ENCODE measurements at places on chromosomes 12 and 14.

GRCh38 chr12:2439332-2440100 lies 355.3 kb upstream of the FKBP4 start:
- DNase-seq, result no peak

DNA sequence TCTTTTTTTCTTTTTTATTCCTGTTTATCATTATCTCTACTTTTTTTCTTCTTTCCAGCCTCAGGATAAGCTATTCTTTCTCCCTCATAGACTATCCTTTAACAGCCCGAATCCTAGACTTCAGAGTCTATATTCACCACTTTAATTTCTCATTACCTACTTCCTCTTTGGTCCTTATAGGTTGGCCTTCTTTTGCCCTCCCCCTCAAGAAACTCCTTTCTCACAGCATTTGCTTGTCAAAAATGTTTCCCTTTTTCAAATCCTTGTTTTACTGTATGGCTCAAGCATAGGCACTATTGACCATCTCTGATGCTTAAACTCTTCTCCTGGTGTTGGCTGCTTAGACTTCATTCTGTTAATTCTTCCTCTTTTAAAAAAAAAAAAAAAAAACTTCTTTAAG lies 52.5 kb downstream of the KIAA0586 start:
- DNase-seq, result no peak

DNA sequence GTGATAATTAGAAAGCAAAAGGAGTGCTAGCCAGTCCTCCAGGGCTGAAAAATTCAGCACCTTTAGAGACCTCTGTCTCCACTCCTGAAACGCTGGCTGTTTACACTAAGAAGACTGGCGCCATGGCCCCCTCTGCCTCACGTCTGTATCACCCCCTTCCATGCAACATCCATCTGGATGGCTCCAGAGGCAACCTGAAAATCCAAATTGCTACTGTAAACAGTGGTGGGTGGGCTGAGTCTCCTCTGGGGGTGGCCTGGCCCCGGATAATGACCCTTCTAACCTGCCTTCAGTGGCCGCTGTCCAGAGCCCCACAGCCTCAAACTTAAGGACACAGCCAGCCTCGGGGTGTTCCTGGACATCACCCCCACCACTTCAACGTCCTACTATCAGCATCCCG lies 1.4 kb downstream of the PRKD1 start:
- no peak for DNase-seq

- no peak for DNase-seq
Observed at GRCh38 chr12:93883436-93884154, 206.4 kb downstream of the CRADD start.

- DNase-seq, result no peak
Observed at GRCh38 chr14:58801086-58801485, 163.3 kb downstream of the DACT1 start.

DNA sequence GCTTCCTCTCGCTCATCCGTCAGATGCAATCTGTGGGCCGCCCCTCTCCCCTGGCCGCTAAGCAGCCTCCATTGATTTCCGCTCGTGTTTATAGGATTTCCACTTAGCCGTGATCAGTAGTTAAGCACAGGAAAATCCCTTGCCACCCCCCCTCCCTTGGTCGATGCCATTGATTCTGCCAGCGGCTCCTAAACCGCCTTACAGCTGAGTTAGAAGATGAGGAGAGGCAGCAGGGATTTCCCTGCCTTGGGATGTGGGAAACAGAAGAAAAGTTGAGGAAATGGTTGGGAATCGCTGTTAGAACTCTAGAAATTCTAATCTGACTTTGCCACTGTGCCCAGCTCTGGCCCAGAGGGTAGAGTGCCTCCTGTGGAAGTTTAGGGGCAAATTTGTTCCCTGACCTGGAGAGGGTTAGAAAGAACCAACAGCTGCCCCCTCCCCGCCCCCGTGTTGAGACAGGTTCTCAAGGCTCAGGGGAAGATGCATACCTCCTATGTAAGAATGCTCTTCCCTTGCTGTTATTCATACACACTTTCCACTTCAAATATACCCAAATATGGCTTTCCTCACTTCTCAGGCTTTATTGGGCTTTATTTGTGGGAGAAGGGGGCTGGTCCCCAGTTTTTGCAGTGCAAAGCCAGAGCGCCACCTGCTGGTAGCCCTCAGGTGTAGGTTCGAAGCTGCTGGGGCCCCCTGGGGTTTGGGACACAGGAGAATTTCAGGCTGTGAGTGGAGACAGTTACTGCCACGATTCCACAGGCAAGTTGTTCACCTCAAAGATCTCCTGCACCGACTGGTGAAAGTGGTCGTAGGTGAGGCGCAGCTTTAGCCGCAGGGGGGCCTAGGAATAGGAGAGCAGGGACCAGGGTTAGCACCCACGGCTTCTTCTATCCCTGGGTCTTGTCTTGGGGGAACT lies 3.2 kb downstream of the THTPA start:
- DNase-seq, result no peak

GRCh38 chr14:89899291-89899690 lies 55.2 kb downstream of the EFCAB11 start:
- no peak for DNase-seq

GRCh38 chr14:95183532-95184412 lies 26.4 kb upstream of the DICER1 start:
- no peak for DNase-seq

- DNase-seq, result no peak
Observed at GRCh38 chr12:126219139-126219538, 1153.9 kb downstream of the AACS start.

DNA sequence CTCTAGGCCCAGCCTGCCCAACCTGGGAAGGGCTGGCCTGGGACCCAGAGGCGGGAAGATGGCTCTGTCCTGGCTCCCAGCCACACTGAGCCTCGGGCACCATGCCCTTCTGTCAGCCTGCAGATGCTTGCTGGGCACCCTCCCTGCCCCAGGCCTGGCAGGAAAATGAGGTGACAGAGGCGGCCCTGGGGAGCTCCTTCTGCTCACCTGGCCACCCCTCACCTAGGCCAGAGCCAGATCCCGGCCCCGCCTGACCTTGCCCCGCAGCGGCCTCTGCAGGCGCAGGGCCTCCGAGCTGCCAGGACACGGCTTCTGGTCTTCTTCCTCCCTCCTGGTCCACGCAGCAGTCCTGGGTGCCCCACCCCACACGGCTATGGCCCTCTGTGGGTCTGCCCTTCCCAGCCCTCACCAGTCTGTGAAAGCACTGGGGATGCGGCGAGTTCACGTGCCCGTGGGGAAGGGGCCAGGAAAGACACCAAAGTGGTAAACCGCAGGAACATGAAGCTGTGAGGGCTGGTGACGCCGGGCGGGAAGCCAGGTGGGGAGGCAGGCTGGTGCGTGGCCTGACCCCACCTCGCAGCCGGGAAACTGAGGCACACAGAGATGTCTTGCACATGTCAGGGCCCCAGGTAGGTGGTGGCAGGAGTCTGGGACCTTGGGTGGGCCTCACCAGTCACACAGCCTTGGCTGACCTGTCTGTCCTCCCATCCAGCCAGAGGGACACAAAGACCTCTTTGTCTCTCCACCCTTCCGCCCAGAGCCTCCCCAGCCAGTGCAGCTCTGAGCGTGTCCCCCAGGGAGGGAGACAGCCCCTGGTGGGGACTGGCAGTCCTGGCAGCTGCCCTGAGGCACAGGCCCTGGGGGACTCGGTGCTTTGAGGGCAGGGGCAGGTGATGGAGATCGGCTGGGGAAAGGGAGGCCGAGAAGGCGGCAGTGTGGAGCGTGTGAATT lies 12.8 kb downstream of the BAG5 start:
- DNase-seq, result peak; percentile 80

DNA sequence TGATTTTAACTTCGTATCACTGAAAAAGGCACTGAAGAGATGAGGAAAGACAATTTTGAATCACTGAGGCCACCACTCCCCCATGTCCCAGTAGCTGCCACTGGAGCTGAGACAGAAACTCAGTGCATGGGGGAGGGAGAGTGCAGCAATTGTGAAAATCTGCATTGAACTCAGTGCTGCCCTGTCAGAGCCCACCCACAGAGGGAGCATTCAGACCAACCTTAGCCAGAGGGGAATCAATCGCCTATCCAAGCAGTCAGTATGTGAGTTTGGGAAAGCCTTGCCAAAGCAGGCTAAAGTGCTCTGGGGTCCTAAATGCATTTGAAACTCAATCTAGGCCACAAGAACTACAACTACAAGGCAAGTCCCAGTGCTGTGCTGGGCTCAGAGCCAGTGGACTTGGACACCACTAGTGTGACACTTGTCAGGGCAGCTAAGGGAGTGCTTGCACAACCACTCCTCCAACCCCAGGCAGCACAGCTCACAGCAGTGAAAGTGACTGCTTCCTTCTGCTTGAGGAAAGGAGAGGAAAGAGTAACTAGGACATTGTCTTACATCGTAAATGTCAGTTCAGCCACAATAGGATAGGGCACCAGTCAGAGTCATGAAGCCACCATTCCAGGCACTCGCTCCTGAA lies 13.3 kb downstream of the RNASE3 start:
- DNase-seq, result no peak

DNA sequence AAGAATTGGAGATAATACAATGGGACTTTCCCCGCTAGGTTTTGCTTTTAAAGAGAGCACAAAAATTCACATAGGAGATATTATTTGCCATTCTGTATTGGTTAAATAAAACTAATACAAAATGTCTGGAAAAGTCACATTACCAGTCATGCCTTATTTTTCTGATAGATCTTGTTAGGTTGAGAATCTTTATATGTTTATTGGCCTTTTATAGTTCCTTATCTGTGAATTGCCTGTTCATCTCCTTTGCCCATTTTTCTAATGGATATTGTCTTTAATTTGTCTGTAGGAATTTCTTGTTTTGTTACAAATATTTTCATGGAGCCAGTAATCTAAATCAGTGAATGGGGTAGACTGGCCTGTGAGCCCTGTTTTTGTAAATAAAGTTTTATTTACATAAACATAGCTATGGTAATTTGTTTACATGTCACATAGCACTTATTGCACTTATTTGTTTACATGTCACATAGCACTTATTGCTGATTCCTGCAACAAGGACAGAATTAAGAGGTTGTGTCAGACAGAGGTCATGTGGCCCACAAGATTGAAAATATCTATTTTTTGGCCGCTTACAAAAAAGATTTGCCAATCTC lies 65.0 kb downstream of the ATF7IP start:
- no peak for DNase-seq

DNA sequence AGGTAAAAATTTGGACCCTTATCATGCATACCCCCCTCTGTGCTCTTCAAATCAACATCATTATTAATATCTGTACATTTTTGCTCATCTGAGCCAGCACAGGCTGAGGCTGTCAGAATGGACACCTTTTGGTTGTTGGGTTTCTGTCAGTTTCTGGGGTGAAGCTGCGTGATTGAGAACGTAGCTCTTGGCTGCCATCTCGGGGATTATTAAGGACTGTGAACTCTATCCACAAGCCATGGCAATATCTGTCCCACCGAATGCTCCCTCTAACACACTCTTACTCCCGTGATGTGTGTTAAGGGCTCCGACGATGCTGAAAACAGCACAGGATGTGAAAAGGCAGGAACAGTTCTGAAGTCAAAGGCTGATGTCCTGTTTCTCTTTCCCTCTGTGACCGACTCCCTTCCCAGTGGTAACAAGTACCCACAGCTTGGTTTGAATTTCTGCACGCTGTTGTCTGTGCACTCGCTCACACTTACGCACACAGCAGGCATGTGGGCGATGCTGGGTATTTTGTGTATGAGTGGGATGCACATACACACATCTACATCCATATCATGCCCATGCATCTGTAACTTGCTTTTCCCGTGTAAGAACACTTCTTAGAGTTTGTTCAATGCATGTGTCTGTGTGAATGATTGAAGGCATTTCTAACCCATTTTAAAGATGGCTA lies 405.6 kb downstream of the TMEM121 start:
- DNase-seq, result no peak

DNA sequence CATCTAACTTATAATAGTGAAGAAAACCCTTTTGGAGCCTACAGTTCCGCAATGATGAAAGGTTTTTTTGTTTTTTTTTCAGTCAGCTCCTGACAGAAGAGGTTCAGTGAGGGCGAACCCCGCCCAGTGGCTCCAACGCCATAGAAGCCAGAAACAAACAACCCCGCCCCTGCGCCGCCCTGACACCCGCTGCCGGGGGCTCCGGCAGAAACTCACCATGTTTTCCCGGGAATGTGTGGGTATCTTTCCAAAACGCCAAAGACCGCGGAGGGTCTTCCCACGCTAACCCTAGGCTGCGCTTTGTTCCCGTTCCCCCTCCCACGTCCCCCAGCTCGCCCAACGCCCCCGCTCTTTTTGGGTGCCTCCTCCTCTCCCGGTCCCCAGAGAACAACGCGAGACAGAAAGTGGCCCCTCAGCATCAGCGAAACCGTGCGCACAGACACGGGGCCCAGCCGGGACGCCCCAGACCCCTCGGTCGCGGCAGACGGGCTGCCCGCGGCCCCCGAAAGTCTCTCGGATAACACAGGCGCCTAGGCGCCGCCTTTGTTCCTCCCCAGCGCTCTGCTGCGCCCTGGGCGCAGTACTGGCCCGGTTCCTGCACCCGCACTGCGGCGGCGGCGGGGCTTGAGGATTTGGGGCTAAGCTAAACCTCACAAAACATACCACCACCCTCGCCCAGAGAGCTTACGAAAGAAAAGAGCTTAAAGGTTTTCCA lies 522 bp downstream of the TUBA1A start:
- DNase-seq, result peak; percentile 60

DNA sequence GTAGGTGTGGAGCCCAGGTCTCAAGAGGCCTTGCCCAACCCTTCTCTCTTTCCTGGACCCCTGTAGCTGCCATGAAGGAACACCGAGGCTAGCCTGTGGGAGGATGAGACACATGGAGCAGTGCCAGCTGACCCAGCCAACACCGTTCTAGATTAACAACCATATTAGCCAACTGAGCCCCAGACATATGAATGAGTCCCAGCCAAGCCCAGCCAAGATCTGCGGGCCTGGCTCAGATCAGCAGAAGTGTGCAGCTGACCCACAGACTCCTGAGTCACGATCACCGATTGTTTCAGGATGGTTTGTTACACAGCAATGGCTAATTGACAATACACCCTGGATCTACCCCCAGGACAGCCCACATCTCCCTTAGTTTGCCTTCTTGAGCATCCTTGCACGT lies 82.1 kb downstream of the NTF3 start:
- no peak for DNase-seq

DNA sequence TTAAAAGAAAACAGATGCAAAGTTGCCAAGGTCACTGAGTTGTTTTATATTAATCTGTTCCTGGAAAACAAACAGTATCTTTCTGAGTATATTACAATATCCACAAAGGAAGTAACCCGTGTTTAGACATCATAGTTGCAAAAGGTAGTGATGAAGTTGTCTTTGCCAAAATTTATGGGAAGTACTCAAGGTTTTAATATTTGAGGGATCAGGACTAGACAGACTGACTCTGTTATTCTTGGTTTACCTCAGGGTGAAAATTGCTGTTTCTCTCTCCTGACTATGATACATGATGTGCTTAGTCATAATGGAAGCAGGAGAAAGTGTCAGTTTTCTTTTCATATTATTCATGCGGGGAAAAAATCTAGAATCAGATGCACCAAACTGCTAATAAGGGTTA lies 28.3 kb downstream of the TMEM233 start:
- no peak for DNase-seq

- no peak for DNase-seq
Observed at GRCh38 chr14:94341656-94342333, 18.7 kb upstream of the SERPINA6 start.

- DNase-seq, result no peak
Observed at GRCh38 chr14:52987042-52987441, 36.2 kb upstream of the FERMT2 start.

All from dorsolateral prefrontal cortex (tissue), 122 donors.